Fibroblast of skin of right quadriceps (primary cell): ENCODE measurements at places on chromosomes 5 and 9.

- DNase-seq, result no peak
These were observed 26.6 kb upstream of the ZBTB34 start for GRCh38 chr9:126833710-126834345.

DNA sequence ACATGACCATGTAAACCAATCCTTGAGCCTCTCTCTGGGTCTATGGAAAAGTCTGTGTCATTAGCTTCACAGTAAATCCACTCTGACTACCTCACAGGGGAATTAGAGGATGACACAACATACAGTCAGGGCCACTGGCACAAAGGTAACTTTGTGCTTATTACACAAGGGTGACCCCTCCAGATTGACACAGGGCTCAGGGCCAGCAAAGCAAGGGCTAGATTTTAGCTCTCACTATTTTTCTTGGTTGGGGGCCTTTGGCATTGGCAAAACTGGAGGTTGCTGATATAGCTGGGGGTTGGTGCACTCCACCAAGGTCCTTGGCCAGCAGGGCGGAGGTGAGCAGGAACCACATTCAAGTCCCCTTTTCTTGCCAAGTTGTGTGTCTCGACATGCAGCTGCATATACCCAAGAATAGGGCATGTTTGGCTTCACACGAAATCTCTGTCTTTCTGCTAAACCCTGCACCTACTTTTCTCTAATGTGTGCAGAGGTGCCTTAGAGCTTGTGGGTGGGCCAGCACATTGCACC lies 15.2 kb upstream of the OSMR start:
- peak; percentile 41 for DNase-seq

GRCh38 chr5:82354543-82354942 lies 76.4 kb upstream of the RPS23 start:
- no peak for DNase-seq

DNA sequence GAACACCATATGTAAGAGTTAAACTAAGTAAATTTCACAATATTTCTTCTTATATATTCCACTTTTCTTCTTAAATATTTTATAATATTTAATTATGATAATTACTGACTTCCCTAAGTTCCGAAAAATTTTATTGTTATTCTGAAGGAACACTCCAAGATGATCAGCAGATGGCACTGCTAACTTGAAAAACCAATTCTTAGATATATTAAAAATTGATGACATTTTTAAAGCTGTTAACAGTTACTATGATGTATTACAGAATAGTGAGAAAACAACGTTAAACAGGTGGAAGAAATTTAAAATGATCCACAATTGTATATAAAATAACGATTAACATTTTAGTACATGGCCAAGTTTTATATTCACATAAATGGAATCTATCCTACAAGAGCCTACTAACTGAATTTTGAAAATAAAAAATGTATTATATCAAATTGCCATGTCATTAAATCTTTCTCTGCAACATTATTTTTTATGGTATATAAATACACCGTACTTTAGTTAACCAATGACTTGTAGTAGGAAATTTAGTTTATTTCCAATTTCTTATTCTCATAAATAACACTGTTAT lies 30.1 kb upstream of the MUSK start:
- DNase-seq, result peak; percentile 50

- no peak for DNase-seq
These were observed 61.6 kb downstream of the ERCC6L2 start for GRCh38 chr9:95937131-95937530.

DNA sequence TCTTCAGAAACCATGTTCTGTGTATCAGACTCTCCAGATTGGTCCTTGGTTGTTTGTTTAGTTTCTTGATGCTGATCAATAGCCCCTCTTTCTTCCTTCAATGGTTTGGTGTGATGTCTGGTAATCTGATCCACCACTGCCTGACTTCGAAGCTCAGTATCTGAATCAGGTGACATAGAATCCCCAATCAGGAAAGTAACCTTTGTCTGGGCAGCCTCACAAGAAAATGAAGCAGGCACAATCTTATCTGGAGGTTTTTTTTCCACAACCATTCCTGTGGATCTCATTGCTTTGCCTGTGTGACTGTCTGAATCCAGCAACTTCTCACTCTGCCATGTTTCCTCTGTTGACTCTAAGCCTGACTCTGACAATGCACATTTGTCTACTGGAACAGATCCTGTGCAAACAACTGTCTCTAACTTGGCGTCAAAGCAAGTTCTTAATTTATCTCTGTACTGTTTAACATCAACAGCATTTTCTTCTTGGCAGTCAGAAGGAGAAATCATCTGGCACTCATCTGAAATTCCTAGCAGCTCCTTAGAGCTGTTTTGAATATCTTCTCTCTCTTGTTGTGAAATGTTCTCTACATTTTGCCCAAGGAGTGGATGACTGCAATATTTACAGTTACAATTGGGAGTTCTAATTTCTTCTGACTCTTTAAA lies 37.1 kb upstream of the RAPGEF6 start:
- peak; percentile 76 for DNase-seq

- no peak for DNase-seq
These were observed 781 bp downstream of the ST6GALNAC4 start for GRCh38 chr9:127915801-127916719.

- peak; percentile 26 for DNase-seq
These were observed 82.3 kb upstream of the TLE4 start for GRCh38 chr9:79489261-79490000.

DNA sequence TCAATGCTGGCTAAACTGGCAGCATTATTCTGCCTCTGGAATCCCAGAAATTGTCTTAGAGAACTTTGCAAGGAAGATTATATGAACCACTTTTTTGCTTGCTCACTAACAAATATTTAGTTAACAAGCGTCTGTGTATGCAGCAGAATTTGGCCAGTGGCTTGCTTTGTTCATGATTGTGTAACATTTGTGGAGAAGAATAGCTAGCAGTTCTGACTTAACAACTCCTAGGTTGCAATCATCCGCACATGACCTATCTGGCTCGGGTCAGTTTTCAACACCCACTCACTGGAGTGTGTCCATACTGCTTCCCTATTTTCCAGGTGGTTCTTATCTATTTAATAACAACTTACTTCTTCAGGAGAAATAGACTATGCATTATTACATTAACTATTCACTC lies 98.5 kb downstream of the SNX18 start:
- DNase-seq, result peak; percentile 53

DNA sequence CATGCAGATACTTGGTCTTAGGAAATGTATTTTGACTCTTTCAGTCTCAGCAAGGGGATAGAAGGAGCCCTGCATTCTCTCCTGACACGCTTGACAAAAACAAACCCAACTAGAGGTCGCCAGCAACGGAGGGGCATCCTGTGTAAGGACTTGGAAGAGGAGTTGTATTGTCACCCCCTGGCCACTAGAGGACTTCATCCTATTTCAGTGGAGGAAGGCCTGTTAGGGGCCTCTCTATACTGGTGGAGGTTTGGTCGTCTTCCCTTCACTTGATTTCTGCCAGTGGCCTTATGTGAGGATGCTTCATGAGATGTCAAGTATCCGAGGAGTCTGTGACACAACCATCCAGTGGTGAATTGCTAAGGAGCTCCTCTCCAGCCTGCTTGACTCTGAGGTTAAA lies 122.8 kb upstream of the STC2 start:
- DNase-seq, result no peak

- DNase-seq, result peak; percentile 56
These were observed 33.4 kb downstream of the GCNT4 start for GRCh38 chr5:75018805-75019587.

DNA sequence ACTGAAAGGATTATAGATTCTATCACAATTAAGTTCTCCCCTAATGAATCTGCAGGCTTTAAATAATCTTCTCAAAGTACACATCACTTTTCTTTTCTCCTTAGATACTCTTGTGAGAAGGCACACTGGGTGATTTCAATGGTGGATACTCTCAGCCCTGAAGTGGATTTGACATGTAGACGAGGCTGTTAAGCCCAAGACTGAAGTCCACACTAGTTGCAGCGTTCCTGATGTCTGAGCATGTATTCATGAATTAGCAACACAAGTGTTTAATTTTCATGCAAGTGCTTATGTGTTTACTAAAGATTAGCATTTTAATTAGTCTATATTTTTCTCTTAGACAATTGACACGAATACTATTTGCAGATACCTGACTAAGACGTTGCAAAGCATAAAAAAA lies 218.9 kb downstream of the TMEM161B start:
- no peak for DNase-seq
